ENCODE measurements at places on chromosomes 16 and 17.

GRCh38 chr17:20281860-20282259, 185.5 kb downstream of the LGALS9B start:
- no peak for DNase-seq

DNA sequence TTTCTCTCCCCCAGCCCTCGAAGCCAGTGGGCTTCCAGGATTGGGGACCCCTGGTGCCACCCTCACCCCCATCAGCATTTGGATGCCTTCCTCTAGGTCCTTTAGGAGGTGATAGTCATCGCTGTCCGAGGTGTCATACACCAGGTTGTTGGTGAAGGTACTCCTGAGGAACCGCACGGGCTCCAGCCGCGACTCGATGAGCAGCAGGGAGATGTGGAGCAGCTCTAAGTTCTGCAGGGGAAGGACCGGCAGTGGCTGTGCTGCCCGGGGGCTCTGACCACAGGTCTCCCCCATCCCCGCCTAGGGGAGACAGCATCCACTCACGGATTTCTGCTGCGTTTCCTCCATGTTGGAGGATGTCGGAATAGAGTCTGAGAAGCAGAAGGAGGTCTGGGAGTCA, 962 bp downstream of the CSHL1 start:
- no peak for DNase-seq

- DNase-seq: no peak
These were observed 23.6 kb upstream of the ATF7IP2 start for GRCh38 chr16:10362077-10362863.

DNA sequence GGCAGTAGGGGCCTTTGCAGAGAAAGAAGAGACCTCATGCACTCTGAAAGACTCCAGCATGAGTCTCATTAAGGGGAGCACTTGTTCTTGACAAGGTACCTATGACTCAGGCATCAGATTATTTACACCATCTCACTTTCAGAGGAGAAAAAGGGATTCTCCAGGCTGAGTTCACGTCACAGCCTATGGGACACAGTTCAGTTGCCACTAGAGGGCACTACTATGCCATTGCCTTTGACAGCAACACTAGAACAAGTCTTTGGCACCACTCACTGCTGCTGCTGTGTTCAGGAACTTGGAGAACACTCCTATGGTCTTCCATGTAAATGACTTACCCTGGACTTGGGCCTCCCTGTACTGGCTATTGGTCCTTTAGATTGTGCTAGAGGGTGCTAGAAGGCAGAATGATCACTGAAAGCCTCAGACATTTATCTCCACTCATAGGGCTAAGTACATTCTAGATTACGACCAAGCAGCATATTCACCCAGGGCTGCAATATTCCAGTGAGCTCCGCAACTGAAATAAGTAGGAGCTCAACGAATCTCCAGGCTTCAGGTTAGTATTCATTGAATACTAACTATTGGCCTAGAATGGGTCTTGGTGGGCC, 225.1 kb upstream of the CA10 start:
- DNase-seq: no peak

GRCh38 chr17:80260791-80261158, at the start of gene RNF213:
RNF213 (plus strand) TSS chr17:80260852; CDS start chr17:80263682, 2,830 bp downstream.
- no peak for DNase-seq

DNA sequence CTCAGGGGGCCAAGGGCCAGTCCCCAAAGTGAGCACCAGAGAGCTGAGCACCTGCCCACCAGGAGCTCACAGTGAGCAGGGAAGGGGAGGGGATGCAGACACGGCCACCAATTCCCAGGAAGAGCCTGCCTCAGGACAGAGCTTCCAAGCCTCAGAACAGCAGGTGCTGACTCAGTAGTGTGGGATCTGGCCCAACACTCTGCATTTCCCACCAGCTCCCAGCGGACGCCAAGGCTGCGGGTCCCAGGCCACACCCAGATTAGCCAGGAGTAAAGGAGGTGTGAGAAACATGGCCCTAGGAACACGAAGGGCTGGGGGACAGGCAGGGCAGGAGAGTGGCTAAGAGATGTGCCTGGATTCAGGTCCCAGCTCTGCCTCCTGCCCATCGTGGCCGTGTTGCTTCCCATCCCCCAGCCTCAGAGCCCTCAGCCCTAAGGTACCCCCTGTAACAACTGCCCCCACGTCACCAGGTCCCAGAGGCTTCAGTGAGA, 28.4 kb upstream of the EIF1 start:
- no peak for DNase-seq

- DNase-seq: peak; percentile 77
These were observed 23.9 kb upstream of the CCL1 start for GRCh38 chr17:34386697-34387550.
